ENCODE measurements at places on chromosomes 1 and 21.

DNA sequence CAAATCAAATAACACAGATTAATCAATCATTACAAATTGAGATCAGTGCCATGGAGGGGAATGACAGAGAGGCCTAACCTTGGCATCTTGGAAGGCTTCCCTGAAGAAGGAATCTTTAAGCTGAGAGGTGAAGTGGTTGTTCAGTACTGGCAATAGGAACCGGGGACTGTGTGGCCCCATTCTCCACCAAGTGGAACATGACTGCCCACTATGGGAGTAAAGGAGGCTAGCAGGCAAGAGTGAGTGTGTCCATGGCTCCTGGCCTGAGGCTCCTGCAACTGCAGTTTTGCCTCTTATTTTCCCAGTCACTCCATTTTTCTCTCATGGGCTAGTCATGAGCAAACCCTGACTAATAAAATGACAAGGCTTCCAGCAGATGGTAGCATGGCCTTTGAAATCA lies 112.2 kb upstream of the GJB5 start:
- no peak for DNase-seq

DNA sequence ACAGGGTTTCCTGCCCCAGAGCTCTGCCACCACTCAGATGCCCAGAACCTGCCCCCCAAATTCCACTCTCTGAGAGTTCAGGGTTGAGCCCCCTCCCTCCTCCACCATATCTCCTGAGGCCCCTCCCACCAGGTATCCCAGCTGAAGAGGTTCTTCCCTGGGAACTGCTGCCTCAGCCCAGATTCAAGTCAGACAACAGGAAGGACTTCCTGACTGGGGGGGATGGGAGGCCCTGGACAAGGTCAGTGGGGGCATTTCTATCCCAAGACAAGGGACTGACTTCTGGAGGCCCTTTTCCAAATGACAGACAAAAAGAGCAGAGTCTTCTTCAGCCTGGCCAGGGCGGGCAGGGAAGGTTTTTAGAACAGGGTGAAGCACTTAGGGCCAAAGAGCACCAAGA lies 24.1 kb upstream of the TENT5B start:
- no peak for DNase-seq

GRCh38 chr21:28540514-28540913 lies 452.2 kb downstream of the LTN1 start:
- no peak for DNase-seq

DNA sequence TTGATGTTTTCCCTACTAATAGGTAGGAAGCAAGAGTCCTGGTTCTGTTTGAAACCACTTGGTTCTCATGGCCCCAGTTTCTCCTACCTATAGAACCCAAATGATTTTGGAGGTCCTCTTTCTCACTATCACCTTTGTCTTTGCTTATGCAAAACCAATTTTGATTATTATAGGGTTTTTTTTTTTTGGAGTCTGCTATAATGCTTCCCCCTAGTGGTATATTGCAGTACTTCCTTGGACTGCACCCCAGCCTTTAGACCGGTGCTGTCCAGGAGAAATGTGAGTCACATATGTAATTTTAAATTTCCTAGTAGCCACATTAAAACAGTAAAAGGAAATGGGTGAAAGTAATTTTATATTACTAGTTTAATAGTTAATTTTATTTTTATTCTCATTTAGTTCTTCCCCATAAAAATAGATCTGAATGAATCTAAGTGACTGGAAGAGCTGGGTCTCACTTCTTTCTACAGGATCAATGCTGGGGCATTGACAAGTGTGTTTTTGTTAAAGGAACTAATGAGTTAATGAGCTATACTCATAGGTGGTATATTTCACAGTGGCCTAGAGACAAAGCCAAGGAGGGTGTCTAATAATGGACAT lies 10.6 kb downstream of the FCMR start:
- DNase-seq: no peak

GRCh38 chr1:115156826-115157468 lies 67.6 kb upstream of the TSPAN2 start:
- no peak for DNase-seq

Measured in stimulated activated CD4-positive, alpha-beta T cell treated with anti-CD3 and anti-CD28 coated beads, Interleukin-2, amount 100 ng/mL, for 24 hours (primary cell).